Activated naive CD4-positive, alpha-beta T cell (primary cell): ENCODE measurements at places on chromosomes 11 and 22.

- DNase-seq = no peak
These were observed 590.2 kb upstream of the B3GAT1 start for GRCh38 chr11:135002236-135002635.

- DNase-seq = no peak
These were observed 16.2 kb downstream of the ATM start for GRCh38 chr11:108239076-108239475.

GRCh38 chr11:111878385-111878848 lies 548 bp downstream of the FDXACB1 start:
- DNase-seq = no peak

- DNase-seq = no peak
These were observed 2.6 kb upstream of the NAALADL1 start for GRCh38 chr11:65060913-65061408.

GRCh38 chr11:85756401-85757200 lies 54.3 kb downstream of the SYTL2 start:
- DNase-seq = no peak

GRCh38 chr11:124415356-124415923 lies 9.2 kb downstream of the OR8B4 start:
- DNase-seq = no peak
